ENCODE measurements at places on chromosomes 7 and 10.

DNA sequence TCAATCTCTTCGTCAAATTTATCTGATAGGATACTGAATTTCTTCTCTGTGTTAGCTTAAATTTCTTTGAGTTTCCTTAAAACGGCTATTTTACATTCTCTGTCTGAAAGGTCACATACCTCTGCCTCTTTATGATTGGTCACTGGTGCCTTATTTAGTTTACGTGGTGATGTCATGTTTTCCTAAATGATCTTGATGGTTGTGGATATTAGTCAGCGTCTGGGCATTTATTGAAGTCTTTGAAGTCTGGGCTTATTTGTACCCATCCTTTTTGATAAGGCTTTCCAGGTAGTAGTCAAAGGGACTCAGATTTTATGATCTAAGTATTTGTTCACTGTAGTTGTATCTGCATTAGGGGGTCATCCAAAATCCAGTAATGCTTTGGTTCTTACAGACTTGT is 1407.5 kb upstream of the LRRTM3 start:
- no peak for DNase-seq

GRCh38 chr10:52903397-52903938 is 130.9 kb upstream of the MBL2 start:
- DNase-seq: no peak

GRCh38 chr7:150421831-150422230 is 28.6 kb upstream of the GIMAP8 start:
- no peak for DNase-seq

DNA sequence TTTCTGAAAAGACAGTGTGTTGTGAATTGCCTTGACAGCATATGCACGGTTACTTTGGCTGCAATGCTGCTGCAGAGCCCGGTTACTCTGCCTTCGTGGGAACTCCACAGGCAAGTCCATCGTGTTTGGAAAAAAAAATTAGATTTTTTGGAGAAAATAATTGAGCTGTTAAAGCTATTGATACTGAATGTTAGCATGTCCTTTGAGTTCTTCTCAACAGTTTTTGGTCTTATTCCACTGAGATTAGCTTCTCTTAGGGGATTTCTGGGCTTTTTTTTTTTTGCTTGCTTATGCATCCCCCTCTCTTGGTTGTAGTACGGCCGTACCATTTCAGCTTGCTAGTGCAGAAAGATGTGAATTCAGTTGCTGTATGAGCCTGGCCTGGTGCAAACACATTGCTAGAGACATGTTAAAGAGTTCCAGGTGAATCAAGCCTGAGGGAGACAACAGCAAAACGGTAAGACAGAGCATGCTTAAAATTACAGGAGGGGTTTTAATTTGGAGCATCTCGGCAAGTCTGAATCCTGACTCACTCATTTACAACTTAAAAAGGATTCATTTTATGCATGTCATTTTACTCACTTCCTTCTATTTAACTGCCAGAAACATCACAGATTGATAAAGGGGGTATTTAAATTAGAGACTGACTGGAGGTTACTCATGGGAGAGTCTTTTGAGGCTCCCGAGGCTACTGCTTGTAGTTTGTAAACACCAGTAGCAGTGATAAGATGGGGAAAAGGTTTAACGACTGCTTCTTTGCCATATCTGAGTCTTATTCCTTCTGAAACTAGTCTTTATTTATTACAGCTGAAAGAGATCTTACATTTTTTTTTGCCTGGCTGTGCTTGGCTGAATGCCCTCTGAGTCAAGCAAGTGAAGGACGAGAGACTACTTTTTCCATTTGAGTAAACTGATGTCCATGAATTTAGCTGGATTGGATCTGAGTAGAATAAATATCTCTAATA is 113.7 kb downstream of the CDK14 start:
- DNase-seq: no peak

GRCh38 chr10:61642150-61642571 is 20.6 kb upstream of the CABCOCO1 start:
- DNase-seq: no peak

- no peak for DNase-seq
These were observed 338.0 kb upstream of the KIAA1217 start for GRCh38 chr10:23870651-23871610.

- DNase-seq: no peak
These were observed 22.8 kb upstream of the ADAMTS14 start for GRCh38 chr10:70649526-70649925.

DNA sequence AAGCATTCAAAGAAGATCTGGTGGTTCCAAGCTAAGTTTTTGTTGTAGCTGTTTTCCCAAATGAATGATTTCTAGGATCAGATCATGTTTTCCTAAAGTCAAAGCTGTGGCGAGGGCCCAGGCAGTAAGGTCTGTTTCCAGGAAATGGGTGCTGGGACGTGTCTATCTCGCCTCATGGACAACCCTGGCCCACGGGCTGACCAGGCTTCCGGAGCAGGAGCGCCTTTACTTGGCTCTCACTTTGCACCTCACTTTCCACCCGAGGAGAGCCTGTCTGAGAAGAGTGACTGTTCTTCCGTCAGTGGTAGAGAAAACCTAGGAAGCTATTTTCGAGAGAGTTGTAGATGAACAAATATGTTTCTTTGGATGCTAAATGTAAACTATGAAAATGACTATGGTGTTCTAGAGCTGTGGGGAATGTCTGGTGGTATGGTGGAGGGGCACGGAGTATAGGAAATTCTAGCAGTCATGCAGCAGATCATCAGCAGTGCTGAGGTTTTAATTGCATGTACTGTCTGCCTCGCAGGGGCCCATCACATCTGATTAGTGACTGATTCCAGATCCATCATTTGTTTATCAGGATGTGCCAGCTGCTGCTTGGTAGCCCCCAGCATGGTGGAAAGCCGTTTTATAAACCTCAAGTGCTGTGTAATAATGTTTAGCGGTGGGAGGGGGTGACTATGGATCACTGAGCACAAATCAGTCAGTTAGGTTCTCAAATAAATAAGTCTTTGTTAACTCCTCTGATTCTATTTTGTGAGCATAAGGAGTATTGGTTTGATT is 66.6 kb downstream of the VWC2 start:
- no peak for DNase-seq

- DNase-seq: no peak
These were observed 272.6 kb downstream of the FGFR2 start for GRCh38 chr10:121325490-121326231.

GRCh38 chr10:100148353-100149211 is 37.2 kb downstream of the ERLIN1 start:
- no peak for DNase-seq

DNA sequence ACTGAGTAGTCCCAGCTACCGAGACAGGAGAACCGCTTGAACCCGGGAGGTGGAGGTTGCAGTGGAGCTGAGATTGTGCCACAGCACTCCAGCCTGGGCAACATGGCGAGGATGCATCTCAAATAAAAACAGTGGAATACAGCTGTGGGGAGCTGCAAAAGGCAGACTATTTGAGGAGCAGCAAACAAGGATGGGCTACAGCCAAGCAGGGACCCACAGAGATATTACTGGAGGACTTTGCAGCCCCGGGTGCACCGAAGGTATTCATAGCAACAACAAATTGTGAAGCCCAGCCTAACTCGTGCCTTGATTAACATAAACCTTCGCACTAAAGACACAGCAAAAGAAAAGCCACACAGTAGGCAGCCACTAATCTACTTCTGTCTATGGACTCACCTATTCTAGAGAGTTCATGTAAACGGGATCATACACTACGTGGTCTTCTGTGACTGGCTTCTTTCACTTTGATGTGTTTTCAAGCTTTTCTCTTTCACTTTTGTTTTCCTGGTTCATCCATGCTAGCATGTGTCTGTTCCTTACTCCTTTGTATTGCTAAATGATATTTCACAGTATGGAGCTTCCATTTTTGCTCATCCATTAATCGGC is 34.0 kb downstream of the PODXL start:
- no peak for DNase-seq

GRCh38 chr10:67612176-67612575 is 83.8 kb downstream of the CTNNA3 start:
- DNase-seq: no peak

GRCh38 chr7:156082048-156083040 is 270.1 kb upstream of the SHH start:
- no peak for DNase-seq

- DNase-seq: no peak
These were observed 134.4 kb downstream of the SLC16A9 start for GRCh38 chr10:59575269-59575668.

- DNase-seq: peak; percentile 79
These were observed 28.6 kb upstream of the TRIL start for GRCh38 chr7:28986765-28987110.

GRCh38 chr10:85900061-85900460 is 466.5 kb downstream of the GRID1 start:
- no peak for DNase-seq

DNA sequence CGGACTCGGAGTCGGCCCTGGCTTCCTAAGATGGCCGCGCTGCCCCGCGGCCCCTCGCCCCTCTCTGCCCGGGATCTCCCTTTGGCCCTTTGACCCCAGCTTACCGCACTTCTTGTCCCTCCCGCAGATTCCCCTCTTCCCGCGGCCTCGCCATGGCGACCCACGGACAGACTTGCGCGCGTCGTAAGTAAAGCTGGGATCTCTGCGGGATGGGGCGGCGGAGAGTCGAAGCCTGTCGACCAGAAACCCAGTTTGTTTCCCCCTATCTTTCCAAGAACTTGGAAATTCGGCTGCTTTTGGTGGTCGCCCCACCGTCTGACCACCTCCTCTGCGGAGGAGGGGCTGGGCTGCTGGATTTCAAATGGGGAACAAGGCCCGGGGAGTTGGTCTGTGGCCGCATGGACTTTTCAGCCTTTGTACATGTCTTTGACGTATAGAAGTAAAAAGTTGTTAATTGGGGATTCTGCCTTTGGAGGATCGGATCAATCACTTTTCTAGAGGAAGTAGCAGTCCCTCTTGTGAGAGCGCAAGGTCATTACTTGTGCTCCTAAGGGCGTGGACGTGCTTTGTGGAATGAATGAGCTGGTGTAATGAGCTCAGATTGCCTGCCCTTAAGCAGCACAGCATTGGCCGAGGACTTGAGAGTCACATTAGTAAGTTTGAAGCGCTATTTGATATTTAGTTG is 553 bp downstream of the VDAC2 start:
- DNase-seq: peak; percentile 43

DNA sequence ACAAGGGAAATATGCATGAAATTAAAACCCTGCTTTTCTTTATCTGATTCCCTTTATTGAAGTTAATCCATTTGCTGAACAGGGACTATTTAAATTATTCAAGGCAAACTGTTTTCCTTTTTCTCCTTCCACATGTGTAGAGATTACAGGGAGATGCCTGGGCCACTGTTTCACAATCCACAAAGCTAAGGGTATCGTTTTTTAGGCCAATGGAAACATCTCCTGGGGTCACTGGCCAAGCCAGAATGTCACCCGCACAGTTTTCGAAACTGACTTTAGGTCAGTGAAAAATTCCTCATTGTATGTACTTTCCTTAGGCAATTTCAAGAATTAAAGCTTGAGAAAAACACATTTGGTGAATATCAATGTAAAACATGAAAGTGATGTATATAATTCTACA is 259.2 kb upstream of the BMPER start:
- no peak for DNase-seq

- no peak for DNase-seq
These were observed 72.9 kb upstream of the ARMC3 start for GRCh38 chr10:22854935-22855421.

- no peak for DNase-seq
These were observed 853.9 kb downstream of the SORCS3 start for GRCh38 chr10:105494944-105495343.

DNA sequence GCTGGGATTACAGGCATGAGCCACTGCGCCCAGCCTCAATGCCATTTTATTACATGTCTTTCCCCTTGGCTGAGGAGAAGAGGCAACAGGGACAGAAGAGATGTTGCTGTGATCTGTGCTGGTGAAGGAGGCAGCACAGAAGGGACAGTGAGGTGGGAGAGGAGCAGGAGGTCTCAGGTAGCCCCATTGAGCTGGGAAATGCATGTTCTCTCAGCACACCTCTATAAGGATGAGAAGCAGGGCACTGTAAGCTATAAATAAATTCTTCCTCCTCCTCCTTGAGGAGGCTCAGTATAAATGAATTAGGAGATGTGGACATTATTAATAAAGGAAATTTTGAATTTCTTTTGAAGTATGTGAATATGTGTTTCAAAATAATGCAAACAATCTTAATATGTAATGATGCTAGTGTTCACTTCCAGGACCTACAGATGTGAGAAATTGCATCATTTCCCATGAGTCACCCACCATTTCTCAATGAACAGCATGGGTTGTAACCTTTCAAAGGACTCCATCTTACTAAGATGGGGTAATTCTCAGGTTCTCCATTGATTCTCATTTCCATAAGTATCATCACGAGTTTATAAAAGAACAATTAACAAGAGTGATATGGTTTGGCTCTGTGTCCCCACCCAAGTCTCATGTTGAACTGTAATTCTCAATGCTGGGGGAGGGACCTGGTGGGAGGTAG is 88.9 kb upstream of the ODAD2 start:
- DNase-seq: peak; percentile 69

DNA sequence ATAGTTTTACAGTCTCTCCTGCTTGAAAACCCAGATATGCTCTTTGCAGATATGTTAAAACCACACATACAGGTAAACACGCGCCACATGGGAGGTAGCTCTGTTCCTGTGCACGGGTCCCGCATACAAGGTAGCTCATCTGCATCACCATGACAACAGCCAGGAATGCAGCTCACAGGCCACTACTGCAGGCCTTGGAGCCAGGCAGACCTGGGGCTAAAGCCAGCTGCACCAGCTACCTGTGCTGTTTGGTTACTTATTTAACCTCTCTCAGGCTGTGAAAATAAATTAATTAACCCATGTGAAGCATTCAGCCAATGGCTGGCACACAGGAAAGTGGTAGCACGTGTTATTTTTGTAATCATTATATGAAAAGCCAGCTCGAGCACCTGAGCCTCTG is 428.3 kb downstream of the TNS3 start:
- DNase-seq: no peak

DNA sequence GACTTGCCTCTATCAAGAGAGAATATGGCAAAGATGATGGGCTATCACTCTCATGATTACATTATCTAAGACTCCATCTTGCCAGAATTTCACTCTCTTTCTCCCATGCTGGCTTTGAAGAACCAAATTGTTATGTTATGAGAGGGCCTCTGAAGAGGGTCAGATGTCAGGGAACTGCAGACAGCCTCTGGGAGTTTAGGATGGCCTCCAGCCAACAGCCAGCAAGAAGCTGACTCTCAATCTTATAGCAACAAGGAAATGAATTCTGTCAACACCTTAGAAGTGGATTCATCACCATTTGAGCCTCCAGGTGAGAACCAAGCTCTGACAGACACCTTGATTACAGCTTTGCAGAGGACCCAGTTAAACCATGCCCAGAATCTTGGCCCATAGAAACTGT is 33.6 kb downstream of the ZNF22 start:
- no peak for DNase-seq

DNA sequence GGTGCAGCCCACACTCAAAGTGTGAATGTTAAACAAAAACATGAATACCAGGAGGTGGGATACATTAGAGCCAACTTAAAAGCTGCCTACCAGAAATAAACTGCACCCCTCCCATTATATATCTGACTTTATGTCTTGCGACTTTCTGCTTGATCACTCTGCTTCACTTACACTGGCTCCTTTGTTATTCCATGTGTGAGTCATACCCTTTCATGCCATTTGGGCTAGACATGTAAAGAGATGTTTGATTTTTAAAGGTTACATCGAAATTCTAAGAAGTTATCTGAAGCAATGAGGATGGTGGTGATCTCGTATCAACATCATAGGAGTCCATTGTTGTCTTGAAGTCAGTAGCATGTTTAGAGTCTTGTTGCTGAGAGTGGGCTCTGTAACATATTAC is 31.6 kb upstream of the ETV1 start:
- DNase-seq: no peak

Data from inflammatory macrophage (primary cell).